ENCODE measurements at places on chromosomes 16 and 17. TPM values are rescaled to one million over a fixed set of nuclear protein-coding genes. Genes with fewer than 3 reads are reported as not detected.

CNGB1 gene
- not detected for polyA plus RNA-seq

EZH1 gene
- polyA plus RNA-seq, result 20.8 TPM

CACNG4 gene
- 0.26 TPM for polyA plus RNA-seq

PERCC1 gene
- polyA plus RNA-seq, result not detected

GPR139 gene
- polyA plus RNA-seq, result not detected

PABPN1L gene
- not detected for polyA plus RNA-seq

MT1M gene
- 15.3 TPM for polyA plus RNA-seq

SPATA32 gene
- not detected for polyA plus RNA-seq

METTL26 gene
- polyA plus RNA-seq, result 183 TPM

HOXB8 gene
- polyA plus RNA-seq, result 19.3 TPM

DUSP3 gene
- polyA plus RNA-seq, result 126 TPM

DNAH9 gene
- polyA plus RNA-seq, result 3.7 TPM

ZNF48 gene
- 6.9 TPM for polyA plus RNA-seq

CD300E gene
- polyA plus RNA-seq, result 0.39 TPM

TP53TG3F gene
- not detected for polyA plus RNA-seq

PPP1R1B gene
- polyA plus RNA-seq, result 22.9 TPM
